T-helper 2 cell treated with Interferon-gamma antibody and Interleukin-4, amounts not matched to agents 100 ng/mL and 5 ng/mL, for 36 hours (primary cell): ENCODE measurements at places on chromosomes 3 and 15. TPM values are rescaled to one million over a fixed set of nuclear protein-coding genes. Genes with fewer than 3 reads are reported as not detected.

UROC1 gene
- not detected in 2 replicates for total RNA-seq

SNX33 gene
- total RNA-seq: 1.3 and 1.5 TPM in 2 replicates

SH2D7 gene
- total RNA-seq: 0.11 and 0.34 TPM in 2 replicates

SHF gene
- 1.5 and 1.6 TPM in 2 replicates for total RNA-seq

FOXL2 gene
- not detected in 2 replicates for total RNA-seq

GOLGA8Q gene
- 3.0 and 8.8 TPM in 2 replicates for total RNA-seq

GMNC gene
- total RNA-seq: not detected in 2 replicates

IMP3 gene
- total RNA-seq: 84.3 and 89.4 TPM in 2 replicates

LSAMP gene
- not detected in 2 replicates for total RNA-seq

TNK2 gene
- 118 and 126 TPM in 2 replicates for total RNA-seq

TRAIP gene
- total RNA-seq: 30.4 and 31.8 TPM in 2 replicates

MINAR1 gene
- total RNA-seq: 0.89 and 0.95 TPM in 2 replicates
